ENCODE measurements at places on chromosomes 13 and 19.
A peak's percentile ranks its signal among the peaks of the same experiment; 100 is the strongest.

DNA sequence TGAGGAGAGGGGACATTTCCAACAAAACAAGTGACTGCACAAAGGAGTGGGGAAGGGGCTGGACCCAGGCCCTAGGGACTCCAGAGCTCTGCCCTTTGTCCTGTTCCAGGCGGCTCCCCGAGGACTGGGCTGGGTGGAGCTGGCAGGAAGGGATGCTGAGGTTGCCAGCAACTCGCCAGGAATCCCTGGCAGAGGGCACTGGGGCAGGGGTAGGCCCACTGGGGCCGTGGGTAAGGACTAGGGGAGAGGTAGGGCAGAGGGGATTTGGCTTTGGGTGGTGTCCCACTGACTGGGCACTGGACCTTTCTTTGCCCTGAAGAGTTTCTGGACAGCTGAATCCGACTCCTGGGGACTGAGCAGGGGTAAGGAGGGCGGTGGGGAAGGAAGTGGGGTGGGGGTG, 7.9 kb downstream of the LIPE start:
- no peak for DNase-seq

GRCh38 chr19:12166626-12167025, 3.7 kb downstream of the ZNF136 start:
- no peak for DNase-seq

GRCh38 chr19:28990522-28990921, 222.4 kb downstream of the UQCRFS1 start:
- no peak for DNase-seq

GRCh38 chr19:6632002-6632621, 37.8 kb downstream of the TNFSF14 start:
- peak; percentile 74 for DNase-seq

GRCh38 chr13:52850396-52851136, 2.1 kb upstream of the PCDH8 start:
- peak; percentile 40 for DNase-seq

Data from activated naive CD4-positive, alpha-beta T cell treated with anti-CD3 and anti-CD28 coated beads, Interleukin-2, amount 50 U/mL, for 16 hours (primary cell).